ENCODE measurements at places on chromosomes 5 and 9. TPM values are rescaled to one million over a fixed set of nuclear protein-coding genes. Genes with fewer than 3 reads are reported as not detected.

BSPRY gene
- 1.2 TPM for total RNA-seq

DELE1 gene
- total RNA-seq: 88.5 TPM

KCNMB1 gene
- not detected for total RNA-seq

ELOVL7 gene
- total RNA-seq: 2.2 TPM

URM1 gene
- 38.7 TPM for total RNA-seq

FGF18 gene
- not detected for total RNA-seq

DAB2 gene
- total RNA-seq: not detected

GNG10 gene
- 11.7 TPM for total RNA-seq

CLK4 gene
- 72.1 TPM for total RNA-seq

DPYSL3 gene
- total RNA-seq: not detected

MSX2 gene
- not detected for total RNA-seq

LRRC70 gene
- total RNA-seq: 0.89 TPM

GLRA1 gene
- not detected for total RNA-seq
